ENCODE measurements at places on chromosomes 1 and 21.

DNA sequence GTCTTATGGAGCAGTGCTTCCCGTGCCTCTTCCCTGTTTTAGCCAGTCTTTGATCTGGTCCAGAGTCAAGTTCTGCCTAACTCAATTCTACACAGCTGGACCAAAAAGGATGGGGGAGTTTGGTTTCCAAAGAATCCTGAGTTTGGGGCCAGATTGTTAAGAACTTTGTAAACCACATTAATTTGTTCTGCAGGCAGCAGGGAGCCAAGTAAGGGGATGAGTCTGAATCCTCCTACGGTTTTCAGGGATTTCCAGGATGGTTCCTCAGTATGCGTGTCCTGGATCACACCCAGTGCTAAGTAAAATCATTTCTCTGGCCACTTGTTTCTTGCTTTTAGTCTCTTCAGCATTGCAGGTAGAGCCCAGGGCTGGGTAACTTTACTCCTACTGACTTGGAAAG is 26.1 kb upstream of the GJA5 start:
- DNase-seq: no peak

DNA sequence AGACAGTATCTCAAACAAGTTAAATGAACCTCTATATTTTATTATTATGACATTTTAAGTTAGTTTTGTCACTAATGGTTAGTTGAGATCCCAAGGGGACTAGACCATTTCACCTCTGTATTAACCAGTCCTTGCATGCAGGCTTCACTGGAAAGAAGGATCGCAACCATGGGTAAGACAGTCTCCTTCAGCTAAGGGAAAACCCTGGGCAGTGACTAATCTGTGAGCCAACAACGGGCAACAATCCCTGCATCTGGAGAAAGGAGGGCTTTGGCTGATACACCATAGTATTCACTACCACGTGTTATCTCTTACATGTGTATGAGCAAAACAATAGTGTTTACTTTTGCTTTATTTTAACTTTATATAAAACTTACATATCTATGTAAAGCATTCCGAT is 708.8 kb upstream of the CHRM3 start:
- no peak for DNase-seq

GRCh38 chr1:40742363-40743061 is 41.1 kb upstream of the KCNQ4 start:
- no peak for DNase-seq

GRCh38 chr1:64469977-64470664 is at the start of gene CACHD1:
Gene CACHD1 (plus strand): TSS chr1:64470129. CDS start chr1:64470745, 616 bp downstream.
- DNase-seq: peak; percentile 50

DNA sequence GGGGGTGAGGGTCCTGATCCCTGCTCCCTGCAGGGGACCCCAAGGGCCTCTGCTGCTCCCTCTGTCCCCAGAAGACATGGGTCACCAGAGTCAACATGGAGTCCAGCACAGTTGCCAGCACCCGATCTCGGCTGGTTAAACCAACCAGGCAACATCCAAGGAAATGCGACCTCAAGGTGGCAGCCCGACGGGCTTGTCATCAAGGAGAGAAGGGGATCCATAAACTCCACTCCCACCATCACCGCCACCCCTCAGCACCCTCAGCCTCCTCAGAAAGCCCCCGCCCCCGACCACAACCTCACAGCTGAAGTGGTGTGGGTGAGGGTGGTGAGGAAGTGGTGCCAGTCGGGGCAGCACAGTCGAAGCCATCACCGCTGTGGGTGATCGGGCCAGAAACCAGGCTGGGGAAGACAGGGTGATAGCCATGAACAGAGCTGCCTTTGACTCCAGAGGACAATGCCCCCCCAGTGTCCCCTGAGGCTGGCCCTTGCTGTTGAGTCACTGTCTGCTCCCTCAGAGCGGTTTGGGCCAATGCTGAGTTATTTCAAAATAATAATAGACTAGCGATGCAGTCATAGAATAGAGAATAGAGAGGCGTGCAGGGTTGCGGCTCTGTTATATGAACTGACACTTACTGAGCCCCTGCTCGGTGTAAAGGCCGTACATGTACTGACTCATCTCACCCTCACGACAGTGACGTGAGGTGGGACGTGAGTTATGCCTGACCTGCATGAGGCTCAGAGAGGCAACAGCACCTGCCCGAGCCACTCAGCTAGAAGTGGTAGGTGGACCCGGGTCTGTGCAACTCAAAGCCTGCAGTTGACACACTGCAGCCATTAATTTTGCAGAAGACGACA is 88.7 kb upstream of the IFFO2 start:
- no peak for DNase-seq

- DNase-seq: no peak
These were observed 41.6 kb upstream of the VWA5B1 start for GRCh38 chr1:20248971-20249612.

DNA sequence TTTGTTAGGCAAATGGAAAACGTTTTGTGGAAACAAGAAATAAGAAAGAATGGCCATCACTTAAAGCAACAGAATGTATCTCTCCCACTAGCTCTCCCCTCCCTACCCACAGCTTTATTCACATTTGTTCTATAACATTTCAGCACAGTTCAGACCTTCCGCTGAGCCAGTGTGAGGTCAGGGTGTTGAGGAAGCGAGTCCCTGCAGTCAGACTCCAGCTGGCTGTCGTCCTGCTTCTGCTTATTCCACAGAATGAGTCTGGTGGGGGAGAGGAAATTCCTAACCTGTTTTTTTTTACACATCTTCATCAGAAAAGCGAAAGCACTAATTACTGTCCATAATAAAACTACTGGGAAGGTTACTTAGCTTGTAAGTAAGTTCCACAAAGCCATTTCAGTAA is 39.0 kb downstream of the MRPL39 start:
- DNase-seq: no peak

GRCh38 chr1:113760102-113761080 is 1.1 kb upstream of the PHTF1 start:
- DNase-seq: no peak

- no peak for DNase-seq
These were observed 24.0 kb upstream of the DIRAS3 start for GRCh38 chr1:68074472-68074871.

DNA sequence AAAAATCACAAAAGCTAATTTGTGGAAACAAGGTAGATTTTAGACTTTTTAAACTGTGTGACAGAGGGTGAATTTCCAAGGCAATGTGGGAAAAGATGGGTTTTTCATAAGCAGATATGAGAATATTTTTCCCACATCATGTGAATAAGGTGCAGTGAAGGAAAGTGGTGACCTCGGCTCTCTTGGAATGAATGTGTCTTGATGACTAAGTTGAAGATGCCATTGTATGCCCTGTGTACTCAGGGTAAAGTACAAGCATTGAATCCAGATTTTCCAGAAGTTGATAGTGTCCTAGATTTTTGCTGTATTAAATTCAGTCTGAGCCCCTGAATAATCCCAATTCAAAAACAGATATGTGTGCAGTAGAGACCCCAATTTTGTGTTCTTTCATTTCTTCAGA is 442.6 kb upstream of the ADGRL2 start:
- no peak for DNase-seq

- no peak for DNase-seq
These were observed 43.1 kb upstream of the CAPZB start for GRCh38 chr1:19528438-19528837.

GRCh38 chr1:226082959-226083301 is 20.4 kb downstream of the H3-3A start:
- DNase-seq: no peak

DNA sequence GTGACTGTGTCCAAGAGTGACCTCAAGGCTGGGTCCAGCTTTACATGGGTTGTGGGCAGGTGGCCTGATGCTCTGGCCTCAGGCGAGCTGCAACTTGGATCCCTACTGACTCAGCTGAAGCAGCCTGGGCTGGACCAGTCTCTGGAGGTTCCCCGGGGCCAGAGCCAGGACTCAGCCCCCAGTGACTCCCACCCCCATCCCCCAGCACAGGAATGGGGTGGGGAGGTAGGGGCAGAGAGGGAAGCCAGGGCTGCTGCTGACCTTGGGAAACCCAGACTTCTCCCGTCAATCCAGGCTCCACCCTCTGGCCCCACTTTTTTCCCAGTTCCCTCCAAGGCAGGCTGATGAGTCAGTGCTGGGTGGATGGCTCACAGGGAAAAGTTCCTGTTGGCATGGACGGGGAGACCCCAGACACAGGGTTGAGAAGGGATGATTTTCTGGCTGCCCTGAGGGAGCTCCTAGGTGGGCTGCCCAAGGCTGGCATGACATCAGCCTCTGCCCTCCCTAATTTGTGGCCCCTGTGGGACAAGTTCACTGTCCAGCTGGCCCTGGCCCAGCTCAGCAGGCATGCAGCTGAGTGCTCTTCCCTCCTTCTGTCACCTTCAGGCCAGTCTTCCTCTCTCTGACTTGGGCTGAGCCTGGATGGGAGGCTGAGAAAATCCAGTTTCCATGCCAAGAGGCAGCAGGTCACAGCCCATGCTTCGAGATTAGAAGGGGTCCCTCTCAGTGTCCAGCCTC is 2.2 kb downstream of the ZC3H12A start:
- DNase-seq: no peak

- DNase-seq: peak; percentile 93
These were observed 31.4 kb upstream of the HMGN1 start for GRCh38 chr21:39379986-39380891.

GRCh38 chr1:172480431-172480830 is 36.6 kb upstream of the PIGC start:
- no peak for DNase-seq

GRCh38 chr1:84969489-84970250 is 27.2 kb downstream of the MCOLN2 start:
- peak; percentile 52 for DNase-seq

GRCh38 chr1:56644919-56645676 is at the start of gene PRKAA2:
Gene PRKAA2 (plus strand): TSS chr1:56645314. CDS start chr1:56645388, 74 bp downstream.
- no peak for DNase-seq

GRCh38 chr21:14699433-14700407 is 153.6 kb upstream of the SAMSN1 start:
- no peak for DNase-seq

DNA sequence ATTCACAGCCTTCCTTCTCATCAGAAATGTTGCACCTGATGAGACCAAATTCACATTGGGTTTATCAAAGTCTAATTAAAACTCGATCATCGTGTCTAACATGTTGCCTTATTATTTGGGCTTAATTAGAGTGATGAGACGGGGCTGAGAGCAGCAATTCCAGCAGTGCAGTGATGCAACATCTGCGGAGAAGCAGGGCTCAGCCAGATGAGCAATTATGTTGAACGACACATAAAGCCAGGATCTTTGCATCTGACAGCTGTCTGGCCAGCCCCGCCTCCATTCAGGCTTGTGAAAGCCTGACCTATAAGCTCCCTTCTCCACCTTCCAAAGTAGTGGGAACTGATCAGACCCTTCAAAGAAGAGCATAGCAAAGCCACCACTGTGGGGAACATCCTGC is 109.8 kb downstream of the C1orf94 start:
- no peak for DNase-seq

DNA sequence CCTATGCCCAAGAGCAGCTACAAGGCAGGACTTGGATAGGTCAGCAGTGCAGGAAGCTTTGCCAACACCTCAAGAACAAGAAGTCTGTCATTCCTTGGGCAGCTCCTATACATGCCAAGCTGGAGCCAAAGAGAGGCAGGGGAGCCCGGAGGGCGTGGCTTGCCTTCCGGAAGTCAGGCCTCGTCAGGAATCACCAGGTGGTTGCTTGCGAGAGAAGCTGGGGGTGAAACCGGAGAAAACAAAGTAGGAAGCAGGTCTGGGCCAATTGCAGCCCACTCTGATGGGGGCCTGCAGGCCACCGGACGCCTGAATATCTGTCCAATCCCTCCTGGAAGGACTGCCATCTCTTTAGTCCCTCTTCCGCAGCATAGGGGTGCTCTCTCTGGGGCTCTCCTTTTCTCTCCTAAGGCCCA is 794 bp upstream of the FAM76A start:
- DNase-seq: no peak

DNA sequence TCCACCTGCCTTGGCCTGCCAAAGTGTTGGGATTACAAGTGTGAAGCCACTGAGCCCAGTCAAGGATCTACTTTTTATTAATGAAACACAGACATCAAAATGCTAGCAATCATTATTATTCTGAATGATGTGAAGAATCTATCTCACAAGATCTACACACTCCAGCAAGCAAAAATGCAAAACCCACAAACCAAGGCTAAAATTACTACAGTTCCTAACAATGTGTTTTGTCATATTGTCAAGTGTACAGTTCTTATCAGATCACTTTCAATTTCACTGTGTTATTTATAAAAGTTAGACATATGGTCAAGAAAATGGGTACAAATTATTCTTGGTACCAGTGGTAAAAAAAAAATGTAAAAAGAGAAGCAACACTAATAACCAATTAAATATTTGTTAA is 61.3 kb upstream of the SDC3 start:
- no peak for DNase-seq

- no peak for DNase-seq
These were observed 51.3 kb downstream of the ZNHIT6 start for GRCh38 chr1:85656948-85657347.

GRCh38 chr1:185774394-185774793 is 40.2 kb downstream of the HMCN1 start:
- DNase-seq: no peak

GRCh38 chr21:43997766-43998742 is 14.1 kb upstream of the TRAPPC10 start:
- DNase-seq: no peak

- DNase-seq: no peak
These were observed 194.9 kb downstream of the HIVEP3 start for GRCh38 chr1:41723786-41724185.

GRCh38 chr1:244066954-244067716 is 16.1 kb downstream of the ZBTB18 start:
- DNase-seq: no peak

DNA sequence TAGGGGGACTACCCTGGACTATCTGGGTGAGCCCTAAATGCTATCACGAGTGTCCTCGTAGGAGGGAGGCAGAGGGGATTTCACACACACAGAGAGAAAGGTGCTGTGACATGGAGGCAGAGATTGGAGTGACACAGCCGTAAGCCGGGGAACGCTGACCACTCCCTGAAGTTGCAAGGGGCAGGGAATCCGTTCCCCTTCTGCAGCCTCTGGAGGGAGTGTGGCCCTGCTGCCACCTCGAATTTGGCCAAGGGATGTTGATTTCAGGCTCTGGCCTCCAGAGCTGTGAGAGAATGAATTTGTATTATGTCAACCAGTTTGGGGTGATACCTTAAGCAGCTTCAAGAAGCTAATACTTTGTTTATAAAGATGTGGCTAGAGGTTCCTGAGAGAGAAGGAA is 137.7 kb downstream of the ACTL8 start:
- DNase-seq: no peak

GRCh38 chr21:28801906-28802305 is 190.8 kb downstream of the LTN1 start:
- DNase-seq: no peak

DNA sequence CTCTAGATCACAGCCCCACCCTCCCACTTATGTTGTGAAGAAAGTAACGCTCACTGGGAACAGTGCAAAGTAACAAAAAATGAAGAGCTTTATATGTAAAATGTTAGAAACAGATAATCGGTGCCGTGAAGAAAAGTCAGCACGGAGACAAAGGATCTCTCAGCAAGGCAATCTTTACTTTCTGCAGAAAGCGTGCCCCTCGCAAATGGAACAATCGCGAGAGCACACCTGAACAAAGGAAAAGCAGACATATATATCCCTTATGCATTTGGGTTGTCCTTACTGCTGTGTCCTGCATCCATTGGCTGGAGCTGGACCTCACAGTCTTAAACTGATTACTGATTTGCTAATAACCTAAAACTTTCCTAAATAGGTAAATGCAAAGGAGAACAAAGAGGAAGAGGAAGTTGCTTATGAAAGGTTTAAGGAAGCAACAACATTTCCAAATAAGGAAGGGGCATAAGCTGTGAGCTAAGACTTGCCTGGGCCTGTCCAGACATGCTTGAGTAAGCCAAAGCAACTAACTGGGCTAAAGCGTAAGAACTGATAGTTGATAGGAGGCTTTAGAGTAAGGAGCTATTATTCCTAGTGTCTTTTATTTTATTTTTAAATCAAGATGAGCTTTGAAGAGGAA is 89.7 kb downstream of the GTF2B start:
- no peak for DNase-seq

- DNase-seq: no peak
These were observed 10.7 kb upstream of the COL16A1 start for GRCh38 chr1:31714442-31715086.

Measured in stimulated activated CD4-positive, alpha-beta T cell treated with anti-CD3 and anti-CD28 coated beads, Interleukin-4, amount 100 ng/mL, for 48 hours (primary cell).